Chondrocyte (in vitro differentiated cells): ENCODE measurements at places on chromosomes 12 and 14. TPM values are rescaled to one million over a fixed set of nuclear protein-coding genes. Genes with fewer than 3 reads are reported as not detected.
A peak's percentile ranks its signal among the peaks of the same experiment; 100 is the strongest.

DNA sequence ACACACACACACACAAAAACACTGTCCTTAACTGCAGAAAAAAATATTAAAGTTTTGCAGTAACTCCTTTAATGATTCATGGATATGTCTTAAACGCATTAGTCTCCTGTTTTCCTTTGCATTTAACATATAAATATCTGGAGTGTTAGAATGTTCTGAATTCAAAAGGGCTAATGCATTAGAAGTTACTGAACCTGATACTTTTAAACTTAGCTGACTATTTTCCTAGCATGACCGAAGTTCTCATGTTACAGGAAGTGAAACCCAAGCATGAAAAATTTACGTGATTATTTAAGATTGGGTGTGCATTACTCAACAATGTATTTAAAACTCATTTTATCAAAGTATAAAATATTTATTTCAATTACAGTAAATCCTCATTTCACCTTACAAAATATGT, 791.2 kb downstream of the FLRT2 start:
- H3K4me1 ChIP-seq, result peaks cover 12% of the 10 kb centered on the region
- H3K36me3 ChIP-seq, result no peaks in the 10 kb centered on the region
- no peak overlapping the region for H3K4me3 ChIP-seq
- H3K27ac ChIP-seq, result no peak overlapping the region
- no peak for DNase-seq
- no peaks in the 10 kb centered on the region for H3K27me3 ChIP-seq

GDF3 gene
- total RNA-seq, result not detected in 3 replicates

SYCP3 gene
- 0.05 TPM in 1 of 3 replicates, not detected in the others for total RNA-seq

CELA1 gene
- total RNA-seq, result not detected in 3 replicates

DNA sequence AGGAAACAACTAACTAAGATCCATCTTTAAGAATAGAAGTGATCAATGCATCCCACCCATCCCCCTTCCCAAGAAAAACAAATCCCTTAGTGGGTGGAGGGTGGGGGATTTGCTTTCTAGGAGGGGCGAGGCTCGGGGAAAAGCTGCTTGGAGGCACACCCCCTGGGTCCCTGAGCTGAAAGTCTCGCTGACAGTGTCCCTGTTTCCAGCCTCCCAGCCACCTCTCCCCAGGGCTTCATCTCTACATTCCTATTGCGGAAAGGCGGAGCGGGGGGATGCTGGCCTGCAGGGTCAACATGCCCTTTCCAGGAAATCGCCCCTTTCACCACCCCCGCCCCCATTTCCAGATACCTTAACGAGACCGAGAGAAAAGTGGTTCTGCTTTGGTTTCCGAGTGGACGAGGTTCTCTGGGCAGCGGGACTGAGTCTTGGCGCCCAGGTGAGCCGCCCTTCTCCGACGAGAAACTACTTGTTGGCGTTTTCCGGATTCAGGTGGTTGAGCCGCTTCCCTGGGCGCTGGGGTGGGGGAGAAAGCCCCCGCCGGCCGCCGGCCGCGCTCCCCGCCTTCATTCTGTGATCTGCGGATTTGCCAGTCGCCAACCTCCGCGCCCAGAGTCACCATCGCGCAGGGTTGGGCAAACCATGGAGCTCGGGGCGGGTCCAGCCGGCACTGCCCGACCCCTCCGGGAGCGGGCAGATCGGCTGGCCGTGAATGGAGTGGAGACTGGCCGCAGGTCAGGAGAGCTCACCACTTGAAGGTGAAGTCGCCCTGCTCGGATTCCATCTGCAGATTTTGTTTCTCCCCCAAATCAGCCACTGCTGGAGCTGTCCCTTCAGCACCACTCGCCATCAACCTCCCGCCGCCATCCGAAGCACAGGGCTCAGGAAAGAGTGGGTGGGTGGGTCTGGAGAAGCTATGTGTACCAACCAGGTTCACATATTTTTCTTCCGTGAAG, 505 bp downstream of the KCNC2 start:
- H3K27ac ChIP-seq, result no peak overlapping the region
- peak overlapping the region; percentile 52 for H3K4me3 ChIP-seq
- H3K4me1 ChIP-seq, result no peaks in the 10 kb centered on the region
- peaks cover 50% of the 10 kb centered on the region for H3K27me3 ChIP-seq
- peak; percentile 59 for DNase-seq

KHNYN gene
- total RNA-seq, result 44.4 to 53.8 TPM (median 53.7 TPM) in 3 replicates

GRCh38 chr14:90429754-90430153, 32.9 kb downstream of the CALM1 start:
- no peaks in the 10 kb centered on the region for H3K36me3 ChIP-seq
- H3K4me1 ChIP-seq, result peaks cover 5% of the 10 kb centered on the region
- H3K27ac ChIP-seq, result no peak overlapping the region
- peaks cover 14% of the 10 kb centered on the region for H3K27me3 ChIP-seq

DNA sequence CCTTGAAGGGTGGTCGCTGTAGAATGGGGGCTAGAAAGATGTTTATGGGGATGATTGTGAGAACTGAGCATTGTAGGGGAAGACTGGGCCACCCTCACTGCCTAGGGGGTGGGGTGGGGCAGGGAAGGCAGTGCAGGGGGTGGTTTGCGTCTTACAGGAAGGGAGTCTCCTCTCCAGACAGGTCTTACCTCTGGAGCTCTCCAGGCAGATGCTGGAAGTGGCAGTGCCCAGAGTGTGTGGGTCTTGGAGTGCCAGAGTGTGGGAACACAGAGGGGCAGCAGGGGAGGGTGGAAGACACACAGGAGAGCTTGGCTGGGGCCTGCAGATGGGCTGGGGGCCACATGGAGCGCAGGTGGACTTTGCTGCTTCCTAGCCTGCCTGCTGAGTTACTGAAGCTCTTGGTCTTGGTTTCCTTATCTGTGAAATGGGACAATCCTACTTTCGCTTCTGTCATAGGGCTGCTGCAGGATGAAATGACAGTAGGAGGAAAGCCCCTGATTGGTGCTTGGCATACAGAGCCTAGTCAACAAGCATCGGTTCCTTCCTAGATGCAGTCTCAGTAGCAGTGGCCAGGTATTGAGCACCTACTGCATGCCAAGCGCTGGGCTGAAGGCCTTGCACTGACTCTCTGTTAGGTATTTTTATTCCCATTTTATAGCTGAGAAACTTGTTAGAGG, 118.3 kb downstream of the SLC25A47 start:
- no peaks in the 10 kb centered on the region for H3K27me3 ChIP-seq
- no peak for DNase-seq
- H3K4me1 ChIP-seq, result peaks cover 56% of the 10 kb centered on the region

DNA sequence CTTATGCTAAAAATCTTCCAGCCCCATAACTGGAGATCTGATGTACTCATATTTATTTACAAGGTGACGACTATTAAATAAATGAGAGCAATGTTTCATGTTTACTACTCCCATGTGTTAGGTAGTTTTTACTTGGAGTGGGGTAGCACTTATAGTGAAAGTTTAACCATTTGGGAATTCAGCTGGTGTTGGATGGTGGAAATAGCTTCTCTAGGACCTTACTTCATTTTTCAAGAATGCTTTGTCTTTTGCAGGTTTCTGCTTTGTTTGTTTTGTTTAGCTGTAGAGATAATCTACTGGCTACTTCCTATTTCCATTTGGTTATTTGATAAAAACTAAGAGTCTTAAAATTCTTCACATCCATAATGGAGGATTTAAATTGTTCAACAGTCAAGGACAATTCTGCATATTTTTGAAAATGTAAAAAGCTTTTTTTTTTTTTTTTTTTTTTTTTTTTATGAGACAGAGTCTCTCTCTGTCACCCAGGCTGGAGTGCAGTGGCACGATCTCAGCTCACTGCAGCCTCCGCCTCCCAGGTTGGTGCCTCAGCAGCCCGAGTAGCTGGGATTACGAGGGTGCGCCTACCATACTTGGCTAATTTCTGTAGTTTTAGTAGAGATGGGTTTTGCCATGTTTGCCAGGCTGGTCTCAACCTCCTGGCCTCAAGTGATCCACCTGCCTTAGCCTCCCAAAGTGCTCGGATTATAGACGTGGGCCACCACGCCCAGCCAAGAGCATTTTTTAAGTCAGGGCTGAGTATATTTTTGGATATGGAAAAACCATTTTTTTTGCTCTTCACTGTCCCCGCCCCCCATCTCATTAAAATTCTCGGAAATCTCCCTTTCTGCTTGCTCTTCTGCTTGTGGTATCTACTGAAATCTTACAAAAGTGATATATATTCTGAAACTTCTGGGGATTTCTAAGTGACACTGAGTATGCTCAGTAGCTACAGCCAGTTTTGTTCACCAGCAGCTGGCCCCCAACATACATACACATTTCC, 1.4 kb upstream of the ABCD2 start:
- H3K27ac ChIP-seq, result peak overlapping the region; percentile 1
- H3K4me3 ChIP-seq, result no peak overlapping the region
- peaks cover 4% of the 10 kb centered on the region for H3K4me1 ChIP-seq

KRT73 gene
- total RNA-seq, result not detected in 3 replicates

DNA sequence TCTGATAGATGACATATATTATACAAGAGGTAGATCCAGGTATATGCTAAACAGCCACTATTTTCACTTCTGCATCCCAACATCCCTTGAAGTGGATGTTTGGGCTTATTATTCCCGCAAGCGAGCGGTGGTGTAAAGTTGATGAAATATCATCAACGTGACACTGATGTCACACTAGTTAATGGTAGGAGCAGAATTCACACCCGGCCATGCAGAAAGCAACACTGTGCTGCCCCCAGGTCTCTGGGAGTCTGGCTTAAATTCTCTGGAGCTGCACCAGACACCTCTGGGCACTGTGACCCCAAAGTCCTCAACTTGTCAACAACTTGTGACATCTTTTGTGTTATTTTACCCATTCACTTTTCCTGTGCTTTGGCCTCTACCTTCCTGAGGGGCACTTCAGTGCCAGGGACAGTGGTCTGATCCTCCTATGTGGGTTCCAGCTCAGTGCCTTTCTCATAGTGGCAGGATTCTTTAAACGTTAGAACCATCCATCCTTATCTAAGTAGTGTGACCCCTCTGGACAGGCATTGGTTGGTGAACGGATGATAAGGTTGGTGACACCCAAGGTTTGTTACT, 952 bp downstream of the DRAM1 start:
- no peaks in the 10 kb centered on the region for H3K27me3 ChIP-seq
- H3K27ac ChIP-seq, result peak overlapping the region; percentile 95
- peaks cover 4% of the 10 kb centered on the region for H3K36me3 ChIP-seq
- H3K4me1 ChIP-seq, result peaks cover 19% of the 10 kb centered on the region
- peak overlapping the region; percentile 93 for H3K4me3 ChIP-seq
- DNase-seq, result no peak

DNA sequence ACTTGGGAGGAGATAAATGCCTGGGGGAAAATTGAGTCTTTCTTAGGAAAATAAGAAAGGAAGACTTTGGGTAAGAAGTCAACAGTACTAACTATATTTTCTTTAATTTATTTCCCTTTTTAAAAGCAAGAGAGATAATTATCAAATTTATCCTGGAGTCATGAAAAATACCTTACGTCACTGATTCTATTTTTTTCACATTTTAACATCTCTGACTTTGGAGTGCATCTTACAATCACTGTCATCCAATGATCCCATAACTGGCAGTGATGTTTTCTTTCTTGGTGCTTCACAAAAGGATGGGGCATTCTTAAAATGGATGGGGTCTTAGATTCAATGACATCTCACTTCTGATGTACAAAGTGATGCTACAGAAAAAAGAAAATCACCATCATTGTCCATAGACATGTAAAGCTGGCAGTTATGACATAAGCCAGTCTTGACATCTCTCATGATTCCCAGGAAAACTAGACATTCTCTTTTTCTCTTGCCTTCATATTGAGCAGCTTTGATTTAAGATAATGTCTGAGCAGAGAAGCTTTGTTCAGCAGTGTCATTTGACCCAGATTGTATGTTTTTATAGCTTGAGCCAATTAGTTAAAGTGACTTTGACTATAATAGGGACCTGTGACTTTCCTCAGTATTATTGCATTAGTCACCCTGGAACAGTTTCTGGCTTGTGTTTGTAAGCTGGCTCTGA, 236.2 kb downstream of the EGLN3 start:
- no peaks in the 10 kb centered on the region for H3K36me3 ChIP-seq
- H3K4me3 ChIP-seq, result no peak overlapping the region
- DNase-seq, result no peak

- H3K27me3 ChIP-seq, result no peaks in the 10 kb centered on the region
- DNase-seq, result peak; percentile 99
- H3K4me1 ChIP-seq, result peaks cover 82% of the 10 kb centered on the region
- peak overlapping the region; percentile 54 for H3K4me3 ChIP-seq
- no peaks in the 10 kb centered on the region for H3K36me3 ChIP-seq
These were observed 92.7 kb downstream of the LRRC74A start for GRCh38 chr14:76918782-76919394.

- H3K4me1 ChIP-seq, result peaks cover 7% of the 10 kb centered on the region
- H3K27ac ChIP-seq, result no peak overlapping the region
- peaks cover 26% of the 10 kb centered on the region for H3K27me3 ChIP-seq
- H3K36me3 ChIP-seq, result no peaks in the 10 kb centered on the region
These were observed 27.5 kb downstream of the ADGRD1 start for GRCh38 chr12:130981074-130981742.

DNA sequence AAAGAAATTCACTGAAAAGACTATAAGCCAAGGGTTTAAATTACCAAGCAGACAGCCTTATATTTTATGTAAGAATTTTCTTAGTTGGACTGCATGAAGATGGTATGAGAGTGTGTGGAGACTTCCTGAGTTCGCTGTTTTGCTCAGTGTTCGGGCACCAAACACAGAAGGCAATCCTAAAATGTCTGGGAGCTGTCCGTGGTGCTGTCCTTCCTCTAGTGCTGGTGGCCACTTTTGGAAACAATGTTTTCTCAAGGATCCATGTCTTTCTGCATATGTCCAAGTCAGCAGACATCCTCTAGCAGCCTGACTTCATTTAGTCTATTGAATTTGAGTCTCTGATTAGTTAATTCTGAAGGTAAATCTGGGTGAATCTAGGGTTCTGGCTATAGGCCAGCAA, 135.8 kb downstream of the SLC8A3 start:
- H3K27ac ChIP-seq, result no peak overlapping the region
- peaks cover 11% of the 10 kb centered on the region for H3K27me3 ChIP-seq
- no peaks in the 10 kb centered on the region for H3K4me1 ChIP-seq
- no peak for DNase-seq
- no peaks in the 10 kb centered on the region for H3K36me3 ChIP-seq

- no peak for DNase-seq
- no peaks in the 10 kb centered on the region for H3K36me3 ChIP-seq
- peaks cover 6% of the 10 kb centered on the region for H3K27me3 ChIP-seq
- H3K4me3 ChIP-seq, result no peak overlapping the region
- no peak overlapping the region for H3K27ac ChIP-seq
These were observed 8.7 kb upstream of the PPP1R13B start for GRCh38 chr14:103856105-103856504.

GRCh38 chr12:54546511-54546910, 2.9 kb upstream of the PDE1B start:
- H3K4me1 ChIP-seq, result peaks cover 16% of the 10 kb centered on the region
- H3K4me3 ChIP-seq, result no peak overlapping the region
- no peaks in the 10 kb centered on the region for H3K36me3 ChIP-seq

- no peak for DNase-seq
- H3K27ac ChIP-seq, result no peak overlapping the region
- H3K4me1 ChIP-seq, result peaks cover 8% of the 10 kb centered on the region
- H3K27me3 ChIP-seq, result no peaks in the 10 kb centered on the region
- no peak overlapping the region for H3K4me3 ChIP-seq
These were observed 277.2 kb downstream of the AKAP6 start for GRCh38 chr14:32606301-32606700.

- H3K27me3 ChIP-seq, result no peaks in the 10 kb centered on the region
- H3K4me1 ChIP-seq, result peaks cover 45% of the 10 kb centered on the region
- H3K36me3 ChIP-seq, result no peaks in the 10 kb centered on the region
- no peak overlapping the region for H3K4me3 ChIP-seq
These were observed 385.3 kb upstream of the DDHD1 start for GRCh38 chr14:53538316-53538881.

KCNJ8 gene
- 1.1 TPM in 2 of 3 replicates, not detected in the other for total RNA-seq
